Stimulated activated CD8-positive, alpha-beta memory T cell treated with anti-CD3 and anti-CD28 coated beads, Interleukin-12 subunit alpha, Interleukin-12 subunit beta, amount 100 ng/mL, for 4 hours (primary cell): ENCODE measurements at places on chromosomes 6 and 20.

- no peak for DNase-seq
Measured at GRCh38 chr6:155310596-155310995, 3.7 kb downstream of the TFB1M start.

DNA sequence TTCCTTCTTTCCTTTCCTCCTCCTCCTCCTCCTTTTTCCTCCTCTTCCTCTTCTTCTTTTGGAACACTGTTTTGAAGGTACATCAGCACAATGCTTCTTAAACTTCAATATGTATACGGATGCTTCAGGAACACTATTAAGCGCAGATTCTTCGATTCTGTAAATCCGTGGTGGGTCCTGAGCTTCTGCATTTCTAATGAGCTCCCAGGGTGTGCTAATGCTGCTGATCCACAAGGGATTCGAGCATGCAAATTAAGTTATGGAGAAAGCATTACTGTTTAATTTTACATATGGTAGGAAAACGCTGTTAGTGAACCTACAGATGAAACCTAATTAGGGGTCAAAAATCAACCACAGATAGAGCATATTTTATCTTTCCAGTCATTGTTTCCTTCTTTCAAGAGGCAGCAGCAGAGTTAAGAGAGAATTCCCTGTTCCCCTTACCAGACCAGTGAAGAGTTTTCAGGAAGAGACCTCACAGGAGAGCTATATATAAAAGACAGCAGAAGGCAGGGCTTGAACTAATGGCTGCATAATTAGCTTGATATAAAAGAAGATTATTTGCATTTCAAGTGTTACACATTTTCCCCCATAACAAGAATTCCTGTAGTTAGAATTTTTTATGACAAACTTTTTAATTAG, 47.2 kb downstream of the KIF13A start:
- DNase-seq = no peak

DNA sequence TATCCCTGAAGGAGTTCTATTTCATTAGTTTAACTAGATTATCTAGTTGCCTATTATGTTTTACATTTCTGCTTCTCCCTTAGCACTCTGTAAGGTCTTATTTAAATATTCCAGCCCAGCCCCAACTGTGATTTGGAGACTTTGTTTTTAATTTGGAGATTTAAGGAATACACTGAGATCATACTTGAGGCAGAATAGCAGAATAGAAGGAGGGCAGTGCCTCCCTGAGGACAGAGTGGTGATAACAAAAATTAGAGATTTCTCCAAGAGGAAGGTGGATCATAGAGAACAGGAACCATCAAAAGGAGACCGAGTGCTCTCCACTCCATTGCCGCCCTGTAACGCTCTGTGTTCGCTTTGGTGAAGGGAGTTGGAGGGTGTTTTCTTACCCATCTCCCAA, 14.8 kb upstream of the CD164 start:
- DNase-seq = no peak

GRCh38 chr6:5173810-5174209, 86.9 kb downstream of the LYRM4 start:
- DNase-seq = no peak

DNA sequence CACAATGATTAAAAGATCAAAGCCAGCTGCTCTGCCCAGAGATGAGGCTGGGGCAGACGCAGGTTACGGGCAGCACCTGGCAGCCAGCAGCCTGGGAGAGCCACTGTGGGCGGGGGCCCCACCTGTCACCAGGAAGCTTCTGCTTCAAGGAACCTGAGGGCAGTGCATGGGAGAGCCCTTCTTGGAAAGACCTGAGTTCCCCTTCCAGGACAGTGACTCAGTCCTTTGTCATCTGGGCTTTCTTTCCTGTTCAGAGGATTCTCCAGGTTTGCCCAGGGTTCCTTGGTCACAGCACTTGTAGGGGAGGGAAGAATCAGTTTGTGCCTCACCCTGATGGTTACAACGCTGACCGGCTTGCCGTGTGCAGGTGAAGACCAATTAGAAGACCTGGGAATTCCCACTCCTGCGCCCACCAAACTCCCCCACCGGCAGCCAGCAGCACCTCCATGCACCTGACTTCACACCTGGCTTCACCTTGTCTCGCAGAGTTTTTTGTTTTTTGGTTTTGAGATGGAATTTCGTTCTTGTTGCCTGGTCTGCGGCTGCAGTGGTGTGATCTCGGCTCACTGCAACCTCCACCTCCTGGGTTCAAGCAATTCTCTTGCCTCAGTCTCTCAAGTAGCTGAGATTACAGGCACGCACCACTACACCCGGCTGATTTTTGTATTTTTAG, 2.0 kb downstream of the ZBP1 start:
- no peak for DNase-seq

GRCh38 chr20:44081476-44081875, 105.5 kb downstream of the JPH2 start:
- no peak for DNase-seq

DNA sequence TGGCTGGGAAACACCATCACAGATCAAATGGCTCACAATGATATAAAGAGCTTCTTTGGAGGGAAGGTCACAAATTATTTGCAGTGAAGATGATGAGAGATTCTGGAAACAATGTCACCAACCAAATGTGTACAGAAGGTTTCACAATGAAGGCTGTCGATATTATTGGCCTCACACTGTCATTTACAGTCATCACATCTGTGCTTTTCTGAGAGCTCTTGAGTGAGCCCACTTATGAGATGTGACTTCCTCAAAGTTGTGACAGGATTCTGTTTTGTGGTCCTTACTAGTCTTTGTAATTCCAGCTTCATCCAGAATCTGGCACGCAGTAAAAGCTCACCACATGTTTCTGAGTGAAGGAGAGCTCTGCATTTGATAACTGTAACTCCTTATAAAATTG, 133.6 kb downstream of the LMBRD1 start:
- no peak for DNase-seq

- DNase-seq = no peak
Measured at GRCh38 chr20:45945678-45946148, 11.2 kb downstream of the PCIF1 start.

GRCh38 chr20:31833130-31833930, 12.1 kb downstream of the FOXS1 start:
- peak; percentile 24 for DNase-seq

GRCh38 chr6:32622545-32623401, 14.4 kb upstream of the HLA-DQA1 start:
- no peak for DNase-seq

- DNase-seq = no peak
Measured at GRCh38 chr20:10247440-10247839, 28.8 kb downstream of the SNAP25 start.

- no peak for DNase-seq
Measured at GRCh38 chr6:157193443-157193996, 129.8 kb downstream of the TMEM242 start.

DNA sequence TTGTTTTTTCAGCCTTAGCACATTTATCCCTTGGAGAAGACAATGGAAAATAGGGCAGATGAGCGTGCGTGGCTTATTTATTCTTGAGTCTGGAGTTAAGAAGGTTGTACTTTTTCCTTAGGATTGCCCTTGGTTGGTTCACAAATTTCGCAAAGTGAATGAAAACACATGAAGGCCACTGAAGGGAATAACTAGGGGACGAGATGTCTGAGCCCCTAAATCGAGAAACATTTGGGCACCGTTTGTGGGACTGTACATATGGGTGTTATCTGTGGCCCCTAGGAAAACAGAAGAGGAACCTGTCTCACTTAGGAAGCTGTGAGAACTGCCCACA, 19.4 kb upstream of the TRIM27 start:
- DNase-seq = no peak

- DNase-seq = no peak
Measured at GRCh38 chr6:23633996-23634395, 492.0 kb upstream of the NRSN1 start.

DNA sequence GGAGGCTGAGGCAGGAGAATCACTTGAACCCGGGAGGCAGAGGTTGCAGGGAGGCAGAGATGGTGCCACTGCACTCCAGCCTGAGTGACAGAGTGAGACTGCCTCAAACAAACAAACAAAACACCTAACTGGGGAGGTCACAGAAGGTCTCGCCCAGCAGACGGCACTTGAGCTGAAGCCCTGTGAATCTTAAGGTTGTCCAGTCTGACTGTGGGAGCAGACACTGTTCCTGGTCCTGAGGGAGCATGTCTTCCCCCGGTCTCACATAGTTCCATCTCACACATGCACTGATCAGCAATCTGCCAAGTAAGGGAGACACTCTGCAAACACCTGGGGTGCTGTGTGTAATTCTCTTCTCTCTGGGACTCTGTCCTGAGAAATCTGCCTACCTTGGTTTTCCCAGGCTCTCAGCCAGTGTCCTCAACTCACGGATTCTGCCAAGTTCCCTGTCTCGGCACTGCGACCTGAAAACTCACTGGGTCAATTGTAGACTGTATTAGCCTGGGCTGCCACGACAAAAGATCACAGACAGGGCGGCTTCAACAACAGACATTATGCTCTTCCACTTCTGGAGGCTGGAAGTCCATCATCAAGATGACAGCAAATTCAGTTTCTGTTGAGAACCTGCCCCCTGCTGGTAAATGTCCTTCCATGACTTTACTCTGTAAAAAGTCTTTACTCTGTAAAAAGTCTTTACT, 94.3 kb downstream of the JPH2 start:
- DNase-seq = no peak

DNA sequence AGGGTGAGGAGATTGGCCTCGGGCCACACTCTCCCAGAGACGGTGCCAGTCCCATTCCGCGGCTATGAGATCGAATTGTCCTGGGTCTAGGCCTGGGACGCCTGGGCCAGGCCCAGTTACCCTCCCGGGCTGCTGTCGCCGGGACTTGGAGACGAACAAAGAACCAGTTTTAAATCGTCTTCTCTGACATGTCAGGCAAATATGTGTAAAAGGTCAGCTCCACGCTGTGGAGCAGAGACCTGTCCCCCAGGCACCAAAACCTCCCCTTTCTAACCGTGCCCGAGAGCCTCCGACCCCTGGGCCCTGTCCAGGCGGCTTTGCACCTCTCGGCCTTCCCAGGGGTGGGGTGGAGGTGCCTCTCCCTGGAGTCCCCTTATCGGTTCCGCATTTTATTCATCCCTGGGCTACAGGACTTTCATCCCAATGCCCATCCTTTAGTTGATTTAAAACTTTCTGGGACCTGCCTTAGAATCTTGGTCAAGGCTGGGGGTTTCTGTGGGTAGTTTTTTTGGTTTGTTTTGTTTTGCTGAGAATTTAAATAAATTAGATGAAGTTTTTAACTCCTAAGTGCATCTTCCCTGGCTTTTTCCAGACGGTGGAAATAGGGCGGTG, 5.8 kb upstream of the TFAP2A start:
- DNase-seq = no peak

DNA sequence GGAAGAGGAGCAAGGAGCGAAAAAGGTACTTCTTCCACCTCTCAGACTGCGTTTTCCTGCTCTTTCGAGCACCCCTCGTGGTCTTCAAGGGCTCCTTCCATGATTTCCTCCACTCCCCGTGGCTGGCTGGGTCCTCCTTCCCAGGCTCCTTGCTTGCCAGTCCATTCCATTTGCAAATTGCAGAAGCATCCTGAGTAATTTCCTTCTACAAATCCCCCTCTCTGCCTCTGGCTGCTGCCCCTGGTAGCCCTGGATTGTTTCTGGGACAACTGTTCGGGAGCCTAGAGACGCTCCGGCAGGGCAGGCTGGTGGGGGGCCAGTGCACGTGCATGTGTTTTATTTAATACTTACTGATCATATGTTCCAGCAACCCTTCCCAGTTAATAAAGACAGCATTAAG, 173.1 kb downstream of the ZMYND8 start:
- DNase-seq = no peak

DNA sequence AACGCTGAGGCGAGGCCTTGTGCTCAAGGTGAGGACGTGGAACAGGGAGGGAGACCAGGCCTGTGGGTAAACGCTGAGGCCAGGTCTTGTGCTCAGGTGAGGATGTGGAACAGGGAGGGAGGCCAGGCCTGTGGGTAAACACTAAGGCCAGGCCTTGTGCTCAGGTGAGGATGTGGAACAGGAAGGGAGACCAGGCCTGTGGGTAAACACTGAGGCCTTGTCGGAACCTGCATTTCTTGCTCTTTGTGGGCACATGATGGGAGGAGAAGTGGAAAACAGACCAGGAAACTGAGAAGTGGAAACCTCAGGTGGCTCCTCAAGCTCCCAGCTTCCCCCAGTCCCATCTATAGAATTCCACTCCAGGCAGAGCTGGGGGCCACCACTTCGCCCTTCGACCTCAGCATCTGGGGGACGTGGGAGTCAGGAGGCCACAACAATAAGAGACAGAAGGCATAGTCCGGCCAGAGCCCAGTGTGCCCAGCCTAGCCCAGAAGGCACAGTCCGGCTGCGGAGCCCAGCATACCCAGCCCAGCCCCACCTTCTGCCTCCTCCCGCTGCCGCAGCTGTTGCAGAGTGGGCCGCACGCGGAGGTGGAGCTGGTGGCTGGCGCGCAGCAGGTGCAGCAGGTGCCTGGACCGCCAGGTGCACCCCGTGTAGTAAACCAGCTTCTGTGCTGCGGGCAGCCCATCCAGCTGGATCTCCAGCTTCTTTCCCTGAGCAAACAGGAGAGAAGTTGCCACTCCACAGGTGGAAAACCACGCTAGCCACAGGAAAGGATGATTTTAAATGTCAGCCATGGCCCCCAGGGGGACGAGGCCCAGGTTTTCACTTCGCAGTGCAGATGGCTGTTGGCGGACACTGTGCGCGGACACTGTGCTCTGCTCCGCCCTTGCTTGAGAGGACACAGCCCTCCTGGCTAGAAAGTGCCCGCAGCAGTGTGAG, 17.5 kb downstream of the FRMD1 start:
- DNase-seq = no peak

GRCh38 chr20:5489601-5490000, 172.8 kb upstream of the PROKR2 start:
- no peak for DNase-seq

DNA sequence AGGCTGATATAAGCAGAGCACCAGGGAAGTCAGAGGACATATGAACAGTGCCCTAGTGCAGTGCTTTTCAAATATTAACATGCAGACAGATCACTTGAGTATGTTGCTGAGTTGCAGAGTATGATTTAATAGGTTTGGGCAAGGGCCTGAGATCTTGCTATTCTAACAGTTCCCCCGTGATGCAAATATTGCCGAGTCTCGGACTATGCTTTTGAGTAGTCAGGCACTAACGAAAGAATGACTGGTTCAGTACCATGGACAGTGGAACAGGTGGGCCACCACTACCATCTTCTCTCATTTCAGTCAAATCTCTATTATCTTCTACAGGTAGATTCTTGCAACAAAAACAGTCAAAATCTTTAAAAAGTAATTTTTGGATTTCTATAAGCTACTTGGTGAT, 3.7 kb upstream of the TMEM200A start:
- no peak for DNase-seq

DNA sequence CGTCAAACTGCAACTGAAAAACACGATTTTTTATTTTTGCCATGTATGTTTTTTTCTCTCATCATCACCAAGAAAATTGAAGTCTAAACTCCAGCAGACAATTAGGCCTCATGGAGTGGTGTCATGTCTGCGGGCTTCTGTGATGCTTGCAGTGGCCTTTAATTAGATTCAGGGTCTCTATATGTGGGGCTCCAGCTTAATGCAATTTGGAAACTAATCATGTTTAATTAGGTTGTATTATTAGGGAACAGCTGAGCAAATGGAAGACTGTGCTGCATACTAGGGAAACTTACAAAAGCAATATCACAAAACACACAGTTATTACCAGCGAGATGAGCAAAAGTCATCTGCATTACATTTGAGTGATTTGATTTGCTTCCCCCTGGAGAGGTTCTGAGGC, 132.9 kb upstream of the PMEPA1 start:
- DNase-seq = no peak
